Brain microvascular endothelial cell (primary cell): ENCODE measurements at places on chromosomes 6 and 20.
A peak's percentile ranks its signal among the peaks of the same experiment; 100 is the strongest.

DNA sequence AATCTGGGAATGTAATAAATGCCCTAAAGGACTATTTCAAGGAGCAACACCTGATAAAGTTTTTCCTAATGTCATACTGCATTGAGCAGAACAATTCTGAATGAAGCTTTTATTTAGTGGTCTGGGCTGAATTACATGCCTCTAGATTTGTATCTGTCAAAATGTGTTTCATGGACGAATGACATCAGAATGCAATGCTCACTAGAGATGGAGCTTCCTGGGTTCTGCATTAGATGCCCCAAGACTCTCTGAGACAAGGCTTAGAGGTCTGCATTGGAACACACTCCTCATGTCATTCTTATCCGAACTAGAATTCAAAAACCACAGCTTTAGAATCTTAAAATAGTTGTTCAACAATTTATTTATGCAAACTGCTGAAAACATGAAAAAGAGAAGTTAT, 62.0 kb downstream of the SYNE1 start:
- no peak for DNase-seq

DNA sequence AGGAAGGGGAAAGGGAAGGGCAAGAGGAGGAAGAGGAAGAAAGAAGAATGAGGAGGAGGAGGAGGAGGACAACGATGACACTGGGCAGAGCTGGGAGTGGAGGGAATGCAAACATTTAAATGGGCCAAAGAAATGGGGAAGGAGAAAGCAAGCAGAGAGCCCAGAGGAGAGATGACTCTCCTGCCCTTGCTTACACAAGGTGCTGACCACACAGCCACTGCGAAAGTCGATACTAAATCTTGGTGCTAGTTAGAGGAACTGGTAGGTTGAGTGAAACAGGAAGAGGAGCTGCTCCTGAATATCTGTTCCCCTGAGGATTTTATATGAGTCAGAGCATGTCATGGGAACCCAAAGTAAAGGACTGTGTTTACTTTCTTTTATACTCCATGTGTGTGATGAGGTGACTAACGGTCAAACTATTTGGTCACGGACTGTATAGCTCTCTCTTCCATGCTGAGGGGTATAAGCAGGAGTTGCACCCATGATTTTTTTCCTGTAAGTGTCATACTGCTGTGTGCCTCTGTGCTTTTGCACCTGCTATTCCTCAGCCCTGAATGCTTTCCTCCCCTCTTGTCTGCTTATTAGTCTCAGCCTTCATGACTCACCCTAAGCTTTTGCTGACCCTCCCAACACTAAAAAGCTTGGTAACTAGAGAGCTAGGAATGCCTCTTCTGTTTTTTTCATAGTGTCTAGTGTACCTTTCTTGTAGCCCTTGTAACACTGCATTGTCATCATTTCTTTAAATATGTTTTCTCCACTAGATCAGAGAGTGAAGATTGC, 9.5 kb upstream of the PAQR8 start:
- peak; percentile 96 for DNase-seq

GRCh38 chr6:159464816-159465215, 228.2 kb downstream of the SOD2 start:
- no peak for DNase-seq

DNA sequence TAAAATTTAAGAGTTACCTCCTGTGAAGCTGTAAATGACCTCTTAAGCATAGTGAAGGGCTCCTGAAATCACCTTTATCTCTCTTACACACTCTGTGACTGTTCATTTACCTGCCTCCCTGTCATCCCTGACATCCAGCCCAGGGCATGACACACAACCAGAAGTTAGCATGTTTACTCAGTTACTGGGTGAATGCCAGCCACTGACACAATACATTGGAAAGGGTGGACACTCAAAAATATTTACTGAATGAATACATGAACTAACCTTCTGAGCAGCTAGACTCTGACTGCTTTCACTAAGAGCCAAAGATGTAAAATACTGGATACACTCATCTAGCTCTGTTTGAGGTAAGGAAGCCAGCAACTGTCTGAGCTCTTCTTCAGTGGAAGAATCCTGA, 25.3 kb downstream of the SERAC1 start:
- DNase-seq: peak; percentile 49

DNA sequence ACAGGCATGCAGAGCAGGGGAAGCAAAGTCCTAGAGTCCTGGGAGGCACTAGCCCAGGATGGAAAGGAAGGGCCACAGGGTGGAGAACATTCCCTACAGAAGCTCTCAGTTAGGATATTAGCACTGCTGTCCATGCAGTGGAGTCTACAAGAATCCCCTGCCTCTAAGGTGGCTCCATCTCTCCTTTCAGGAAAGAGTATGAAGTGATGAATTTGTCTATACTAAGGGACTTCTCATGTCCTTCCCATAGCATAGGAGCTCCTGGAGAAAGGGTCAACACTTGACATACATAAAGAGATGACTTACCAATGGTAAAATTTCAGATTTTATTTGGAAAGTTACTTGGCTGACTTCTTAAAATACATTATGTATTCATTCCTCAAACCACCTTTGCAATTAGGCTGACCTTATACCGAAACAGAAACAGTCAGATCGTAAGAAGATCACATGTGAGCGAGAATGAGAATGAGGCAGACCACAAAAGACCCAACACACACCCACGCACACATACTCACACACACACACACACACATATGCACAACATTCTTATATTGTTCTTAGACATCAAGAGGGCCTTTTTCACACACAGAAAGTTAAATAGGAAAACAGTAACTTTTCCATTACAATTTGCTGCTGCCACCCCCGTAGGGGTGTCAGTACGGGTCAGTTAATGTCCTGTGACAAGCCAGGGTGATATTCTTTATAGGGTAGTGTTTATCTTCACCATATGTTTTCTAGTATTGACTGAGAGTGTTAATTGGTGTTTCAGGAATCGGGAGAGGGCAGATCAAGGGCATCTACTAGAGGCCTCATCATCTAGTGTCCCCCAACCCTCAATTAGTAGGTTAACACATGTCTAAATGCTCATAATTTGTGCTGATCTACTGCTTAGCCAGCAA, 159.4 kb downstream of the FAXC start:
- no peak for DNase-seq

DNA sequence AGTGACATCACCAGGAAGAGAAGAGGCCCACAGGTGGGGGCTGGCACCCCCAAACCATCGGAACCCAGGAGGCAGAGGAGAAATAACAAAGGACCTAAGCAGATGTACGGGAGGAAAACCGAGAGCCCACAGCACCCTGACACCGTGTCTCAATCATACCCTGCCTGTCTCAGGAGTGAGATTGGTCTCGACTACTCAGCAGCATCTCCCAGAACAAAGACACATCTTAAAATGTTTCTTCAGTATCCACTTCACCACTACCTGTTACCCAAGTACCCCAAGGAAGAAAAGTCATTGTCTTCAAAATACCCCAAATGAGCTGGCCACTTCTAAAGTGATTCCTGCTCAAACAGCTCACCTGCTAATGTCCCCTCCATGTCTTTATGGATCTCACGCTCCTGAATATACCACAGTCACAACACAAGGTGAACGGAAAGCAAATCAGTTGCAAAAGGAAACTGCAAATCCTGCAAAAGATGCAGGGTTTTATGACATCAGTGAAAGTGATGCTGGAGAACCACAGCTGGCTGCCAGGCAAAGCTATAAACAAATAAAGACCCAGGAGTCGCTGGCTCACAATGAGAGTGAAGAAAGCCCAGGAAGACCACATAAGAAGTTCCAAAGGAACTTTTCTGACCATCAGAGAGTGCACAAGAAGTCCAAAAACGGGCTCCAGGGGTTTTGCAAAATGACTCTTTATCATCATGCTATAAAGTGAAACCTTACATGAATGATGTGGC, 44.1 kb downstream of the PREX1 start:
- DNase-seq: peak; percentile 67

DNA sequence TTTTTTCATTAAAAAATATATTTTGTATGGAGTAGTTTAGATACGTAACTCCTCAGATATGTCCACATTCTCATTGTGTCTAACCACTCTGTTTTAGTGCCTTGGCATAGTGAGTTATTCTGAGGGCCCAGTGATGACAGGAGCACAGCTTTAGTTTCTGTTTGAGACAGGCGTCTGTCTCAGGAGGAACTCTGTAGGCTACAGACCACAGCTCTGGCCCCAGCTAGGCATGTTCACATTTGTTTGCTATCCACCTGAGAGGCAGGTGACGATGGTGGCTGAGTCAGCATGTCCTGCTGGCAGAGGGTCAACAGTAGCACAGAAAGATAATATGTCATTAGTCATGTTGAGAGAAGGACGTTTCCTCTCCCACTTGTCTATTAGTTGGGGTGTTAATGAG, 16.3 kb downstream of the LRRC1 start:
- no peak for DNase-seq

DNA sequence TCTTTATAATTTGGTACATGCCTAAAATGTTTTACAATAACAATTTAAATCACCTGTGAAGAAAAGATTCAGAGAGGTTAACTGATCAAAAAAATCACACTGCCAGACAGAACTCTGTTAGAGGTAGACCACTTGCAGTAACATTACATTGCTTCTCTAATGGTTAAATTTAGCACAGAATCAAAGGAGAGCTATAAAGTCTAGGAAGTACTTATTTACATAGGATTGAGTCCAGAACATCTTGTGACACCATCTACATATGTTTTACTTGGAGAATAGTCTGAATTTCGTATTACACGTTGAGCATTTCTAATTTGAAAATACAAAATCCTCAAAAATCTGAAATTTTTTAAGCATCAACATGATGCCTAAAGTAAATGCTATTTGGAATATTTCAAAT, 17.2 kb upstream of the TBC1D20 start:
- no peak for DNase-seq

- DNase-seq: no peak
These were observed 620.2 kb downstream of the QKI start for GRCh38 chr6:164034602-164035140.

DNA sequence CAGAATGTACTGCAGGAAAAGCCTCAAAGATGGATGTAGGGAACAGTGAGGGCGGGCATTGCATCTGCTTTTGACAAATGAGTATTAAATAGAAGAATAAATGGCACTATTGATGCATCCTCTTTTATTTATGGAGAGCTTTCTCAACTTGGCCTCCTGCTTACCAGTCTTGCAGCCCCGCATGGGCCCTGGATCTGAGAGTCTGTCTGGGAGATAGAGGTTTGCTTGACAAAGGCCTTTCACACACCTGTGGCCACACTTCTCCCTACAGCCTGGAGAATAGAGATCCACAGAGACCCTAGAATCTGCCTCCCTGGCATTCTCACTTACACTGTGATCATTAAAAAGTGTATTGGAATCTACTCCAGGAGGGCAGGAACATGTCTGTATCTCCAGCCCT, 203.8 kb upstream of the CDH4 start:
- DNase-seq: no peak

GRCh38 chr6:130765181-130765727, 62.0 kb upstream of the SMLR1 start:
- no peak for DNase-seq

GRCh38 chr20:8443464-8444072, 311.5 kb downstream of the PLCB1 start:
- DNase-seq: no peak

- DNase-seq: no peak
These were observed 13.2 kb downstream of the GCNT2 start for GRCh38 chr6:10534419-10534762.

GRCh38 chr6:40573221-40573620, 13.9 kb downstream of the LRFN2 start:
- DNase-seq: no peak

DNA sequence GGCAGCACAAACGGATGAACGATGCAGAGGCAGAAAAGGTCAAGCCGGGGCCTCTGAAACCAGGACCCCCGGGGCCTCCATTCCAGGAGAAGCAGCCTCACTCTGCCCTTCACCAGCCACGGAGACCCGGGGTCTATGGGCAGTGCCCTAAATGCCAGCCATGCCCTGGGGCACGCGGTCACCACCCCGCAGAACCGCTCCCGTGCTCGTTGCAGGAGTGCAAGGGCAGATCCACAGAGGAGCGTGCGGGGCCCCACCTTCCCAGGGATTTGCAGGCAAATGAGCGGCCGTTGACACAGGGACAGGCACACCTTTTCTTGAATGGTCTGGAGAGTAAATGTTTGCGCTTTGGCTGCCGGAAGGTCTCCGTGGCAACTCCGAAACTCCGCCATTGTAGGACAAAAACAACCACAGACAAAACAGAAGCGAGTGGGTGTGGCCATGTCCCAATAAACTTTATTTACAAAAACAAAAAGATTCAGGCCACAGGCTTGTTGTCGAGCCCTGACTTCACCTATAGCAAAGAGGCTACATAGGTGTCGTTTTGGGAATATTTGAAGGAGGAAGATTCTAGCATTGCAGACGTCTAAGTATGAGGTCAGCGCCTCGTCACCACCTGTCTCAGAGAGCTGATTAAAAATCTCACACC, 163.3 kb downstream of the TAF4 start:
- no peak for DNase-seq

GRCh38 chr6:168101590-168102314, 22.7 kb upstream of the FRMD1 start:
- DNase-seq: no peak

- DNase-seq: no peak
These were observed 20.6 kb upstream of the CHMP4B start for GRCh38 chr20:33790566-33790965.

- no peak for DNase-seq
These were observed 1.2 kb downstream of the RAB44 start for GRCh38 chr6:36698871-36699271.

- DNase-seq: no peak
These were observed 543.0 kb downstream of the GRIK2 start for GRCh38 chr6:101936516-101936915.

DNA sequence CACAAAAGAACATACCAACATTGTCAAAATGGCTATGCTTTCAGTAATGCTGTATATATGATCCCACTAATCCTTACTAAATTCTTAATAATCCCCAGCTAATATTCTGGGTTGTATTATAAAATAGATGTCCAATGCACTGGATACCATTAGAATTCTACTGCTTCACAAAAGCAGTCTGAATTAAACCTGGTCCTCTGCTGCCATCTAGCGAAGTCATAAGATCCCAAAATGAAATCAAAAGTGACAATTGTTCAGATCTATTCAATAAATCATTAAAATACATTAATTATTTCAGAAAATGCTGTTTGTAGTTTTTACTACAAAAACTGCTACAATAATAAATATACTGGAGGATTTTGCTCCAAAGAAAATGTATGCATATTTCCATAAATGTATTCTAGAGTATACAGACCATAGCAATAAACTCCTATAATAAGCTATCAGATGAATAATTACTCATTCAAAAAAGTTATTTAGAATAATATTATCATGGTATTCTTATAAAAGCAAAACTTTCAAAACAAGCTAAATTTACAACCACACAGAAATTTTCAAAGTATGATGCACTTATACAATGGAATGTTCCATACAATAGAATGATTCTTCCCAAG, 92.6 kb downstream of the RNGTT start:
- peak; percentile 63 for DNase-seq

- peak; percentile 76 for DNase-seq
These were observed 59.0 kb upstream of the EEF1A1 start for GRCh38 chr6:73579851-73580246.

- no peak for DNase-seq
These were observed 152.0 kb downstream of the ANKRD60 start for GRCh38 chr20:58076405-58076804.

DNA sequence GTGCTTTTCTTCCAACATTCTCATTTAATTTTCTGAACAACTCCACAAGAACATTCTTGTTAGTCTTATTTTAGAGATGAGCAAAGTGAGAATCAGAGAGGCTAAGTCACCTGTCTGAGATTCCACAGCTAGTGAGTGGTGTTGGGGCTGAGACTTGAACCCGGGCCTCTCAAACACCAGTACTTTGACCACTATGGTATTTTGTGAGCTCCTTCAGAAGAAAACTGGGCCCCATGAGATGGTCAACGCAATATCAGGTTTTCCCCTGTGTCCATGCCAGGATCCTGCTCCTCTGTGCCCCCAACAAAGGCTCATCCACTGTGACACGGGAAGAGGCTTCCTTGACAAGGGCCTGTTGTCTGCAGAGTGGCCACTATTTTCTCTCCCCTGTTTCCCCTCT, 51.9 kb downstream of the MAFB start:
- DNase-seq: no peak
